MM.1S (cell line): ENCODE measurements at places on chromosomes 4 and X.

DNA sequence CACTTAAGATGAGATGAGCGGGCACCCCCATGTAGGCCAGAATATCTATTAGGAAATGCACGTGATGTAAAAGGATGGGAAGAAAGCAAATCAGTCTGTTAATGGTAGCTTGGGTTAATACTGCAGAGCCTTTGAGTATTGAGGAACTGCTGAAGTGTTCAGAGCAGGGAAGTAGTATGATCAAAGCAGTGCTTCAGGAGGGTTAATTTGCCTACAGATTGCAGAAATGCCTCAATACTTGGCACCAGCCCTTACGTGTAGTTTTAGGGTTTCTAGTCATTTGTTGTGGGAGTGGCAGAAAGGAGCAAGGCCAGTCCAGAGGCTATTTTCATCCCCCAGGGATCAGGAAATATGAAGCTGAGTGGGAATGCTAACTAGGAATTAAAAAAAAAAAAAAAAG, 19.7 kb downstream of the ZFX start:
- DNase-seq = no peak

- peak; percentile 87 for DNase-seq
Measured at GRCh38 chrX:131827935-131828334, 195.2 kb upstream of the STK26 start.

GRCh38 chrX:50565718-50566117, 95.1 kb upstream of the DGKK start:
- no peak for DNase-seq

- DNase-seq = no peak
Measured at GRCh38 chr4:44160776-44161367, 287.7 kb downstream of the KCTD8 start.

- DNase-seq = no peak
Measured at GRCh38 chr4:76703123-76703490, 194.8 kb downstream of the SOWAHB start.

GRCh38 chrX:9899640-9900111, 67.5 kb upstream of the CLDN34 start:
- DNase-seq = no peak

- no peak for DNase-seq
Measured at GRCh38 chr4:37243722-37244582, 591 bp upstream of the NWD2 start.

DNA sequence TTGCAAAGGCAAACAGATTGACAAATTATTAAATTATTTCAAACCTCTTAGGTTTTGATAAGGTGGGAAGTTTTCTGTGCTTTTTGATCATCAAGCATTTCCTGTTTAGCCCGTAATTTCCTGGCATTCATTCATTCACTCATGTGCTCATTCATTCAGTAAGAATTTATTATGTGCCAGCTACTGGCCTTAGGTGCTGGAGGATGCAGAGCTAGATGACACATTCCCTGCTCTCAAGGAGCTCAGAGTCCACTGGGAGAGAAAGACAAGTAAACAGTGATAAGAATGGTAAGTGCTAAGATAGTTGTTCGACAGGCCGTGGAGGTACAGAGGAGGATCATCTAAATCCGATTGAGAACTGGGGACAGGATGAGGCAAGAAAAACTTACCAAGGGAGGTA, 153.0 kb downstream of the DCTD start:
- DNase-seq = no peak

GRCh38 chrX:55867181-55867651, 149.7 kb downstream of the RRAGB start:
- DNase-seq = peak; percentile 94

- peak; percentile 66 for DNase-seq
Measured at GRCh38 chr4:139227729-139228404, 50.8 kb upstream of the ELF2 start.

DNA sequence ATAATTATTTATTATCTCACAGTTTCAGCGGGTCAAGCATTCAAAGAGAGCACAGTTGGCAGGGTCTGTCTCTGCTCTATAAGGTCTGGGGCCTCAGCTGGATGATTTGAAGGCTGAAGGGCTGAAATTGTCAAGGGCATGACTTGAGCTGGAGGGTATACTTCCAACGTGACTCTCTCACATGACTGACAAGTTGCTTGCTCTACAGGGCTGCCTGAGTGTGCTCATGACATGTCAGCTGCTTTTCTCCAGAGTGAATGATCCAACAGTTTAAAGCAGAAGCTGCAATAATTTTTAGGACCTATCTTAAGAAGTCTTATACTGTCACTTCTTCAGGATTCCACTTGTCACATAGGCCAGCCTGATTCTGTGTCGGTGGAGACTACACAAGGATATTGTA, 51.2 kb downstream of the TIGD2 start:
- DNase-seq = no peak

- DNase-seq = no peak
Measured at GRCh38 chr4:163256680-163257343, 75.6 kb downstream of the NPY1R start.

DNA sequence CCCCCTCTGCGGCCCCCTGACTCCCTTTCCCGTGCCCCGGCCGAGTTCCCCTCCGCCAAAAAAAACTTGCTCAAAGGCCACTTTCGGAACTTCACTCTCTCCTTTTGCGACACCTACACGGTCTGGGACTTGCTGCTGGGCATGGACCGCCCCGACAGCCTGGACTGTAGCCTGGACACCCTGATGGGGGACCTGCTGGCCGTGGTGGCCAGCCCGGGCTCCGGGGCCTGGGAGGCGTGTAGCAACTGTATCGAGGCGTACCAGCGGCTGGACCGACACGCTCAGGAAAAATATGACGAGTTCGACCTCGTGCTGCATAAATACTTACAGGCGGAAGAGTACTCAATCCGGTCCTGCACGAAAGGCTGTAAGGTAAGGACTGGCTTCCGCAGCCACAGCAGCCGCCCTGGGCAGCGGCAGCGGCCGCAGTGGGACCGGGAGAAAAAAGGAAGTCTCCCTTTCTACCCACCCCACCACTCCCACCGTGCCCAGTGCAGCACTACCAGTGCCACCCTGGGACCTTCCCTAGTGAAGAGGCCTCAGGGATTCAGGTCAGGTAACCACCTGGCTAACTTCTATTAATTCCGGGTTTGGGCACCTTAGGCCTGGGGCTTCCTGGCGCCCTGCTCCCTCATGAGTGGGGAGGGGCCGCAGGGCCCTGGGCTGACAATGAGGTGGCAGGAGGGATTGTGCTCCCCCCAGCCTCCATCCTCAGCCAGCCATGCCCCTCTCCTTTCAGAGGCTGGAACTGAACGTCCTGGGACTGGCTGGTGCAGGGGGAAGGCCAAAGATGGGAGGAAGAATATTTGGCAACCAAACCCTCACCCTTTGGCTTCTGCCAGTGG, 1.9 kb downstream of the NALF2 start:
- no peak for DNase-seq

DNA sequence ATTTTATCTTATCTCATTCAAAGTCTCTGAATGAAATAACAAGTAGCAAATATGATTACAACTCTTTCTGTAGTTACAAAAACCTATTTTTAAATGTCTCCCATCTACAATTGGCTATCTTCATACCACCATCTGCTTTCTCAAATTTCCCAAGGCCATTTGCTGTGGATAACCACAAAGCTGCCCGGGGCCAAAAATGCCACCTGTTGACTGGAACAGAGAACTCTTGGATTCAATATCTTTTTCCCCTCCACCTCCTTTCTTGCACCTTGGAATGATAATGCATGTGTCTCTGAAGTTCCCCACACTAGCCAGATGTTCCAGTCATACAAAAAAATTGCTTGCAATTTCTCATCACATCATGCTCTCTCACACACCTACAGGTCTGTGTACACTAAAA, 93.3 kb upstream of the SCML1 start:
- DNase-seq = no peak

- no peak for DNase-seq
Measured at GRCh38 chr4:94924566-94924965, 166.8 kb downstream of the BMPR1B start.

DNA sequence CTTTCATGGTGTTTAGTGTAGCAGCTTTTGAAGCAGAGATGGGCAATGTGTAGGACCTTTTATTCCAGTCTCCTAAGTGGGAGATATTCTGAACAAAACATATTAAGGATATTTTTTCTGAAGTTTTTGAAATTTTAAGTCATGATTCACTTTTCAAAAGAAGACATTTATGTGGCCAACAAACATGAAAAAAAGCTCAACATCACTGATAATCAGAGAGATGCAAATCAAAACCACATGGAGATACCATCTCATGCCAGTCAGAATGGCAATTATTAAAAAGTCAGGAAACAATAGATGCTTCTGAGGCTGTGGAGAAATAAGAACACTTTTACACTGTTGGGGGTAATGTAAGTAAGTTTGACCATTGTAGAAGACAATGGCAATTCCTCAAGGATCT, 76.0 kb downstream of the FAT4 start:
- DNase-seq = no peak

DNA sequence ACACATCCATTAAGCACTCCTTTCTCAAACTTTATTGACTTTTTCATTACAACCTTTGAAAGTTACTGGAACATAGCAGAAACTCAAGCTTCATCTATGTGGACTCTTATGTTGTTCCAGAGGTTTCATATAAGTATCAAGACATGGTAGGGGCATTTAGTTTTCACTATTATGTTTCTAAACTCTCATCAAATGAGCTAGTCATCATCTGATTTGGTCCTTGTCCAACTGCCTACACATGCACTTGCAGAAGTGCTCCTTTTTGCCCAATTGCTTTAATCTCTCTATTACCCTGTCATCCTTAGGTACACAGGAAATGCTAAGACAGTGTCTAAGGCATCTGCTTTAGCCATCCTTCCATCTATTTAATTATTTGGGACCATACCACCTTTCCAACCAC, 42.2 kb upstream of the EPGN start:
- no peak for DNase-seq

- no peak for DNase-seq
Measured at GRCh38 chr4:117596917-117597480, 437.3 kb upstream of the NDST3 start.

GRCh38 chr4:182504463-182504862, 261.3 kb downstream of the TENM3 start:
- no peak for DNase-seq

GRCh38 chrX:13101441-13102139, 57.2 kb upstream of the FAM9C start:
- DNase-seq = no peak

- peak; percentile 19 for DNase-seq
Measured at GRCh38 chrX:136143711-136144110, 3.6 kb upstream of the FHL1 start.

DNA sequence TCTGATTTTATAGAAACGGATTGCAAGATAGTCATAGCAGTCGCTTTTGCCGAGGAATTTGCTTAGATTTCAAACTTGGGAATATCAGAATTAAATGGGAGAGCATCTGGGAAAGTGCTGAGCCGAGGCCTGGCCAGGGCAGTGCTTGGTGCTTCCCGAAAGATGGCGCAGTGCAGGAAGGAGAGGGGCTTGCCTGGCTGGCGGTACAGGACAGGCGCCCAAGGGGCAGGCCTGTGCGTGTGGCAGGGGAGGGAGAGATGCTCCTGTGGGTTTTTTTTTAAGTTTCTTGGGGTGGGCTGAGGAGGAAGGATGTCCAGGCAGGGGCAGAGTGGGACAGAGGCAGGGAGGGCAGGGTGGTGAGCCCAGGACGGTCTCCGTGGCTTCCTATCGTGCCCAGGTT, 241.1 kb downstream of the AFAP1 start:
- DNase-seq = no peak

- DNase-seq = no peak
Measured at GRCh38 chrX:53421772-53422085, 725 bp downstream of the SMC1A start.

DNA sequence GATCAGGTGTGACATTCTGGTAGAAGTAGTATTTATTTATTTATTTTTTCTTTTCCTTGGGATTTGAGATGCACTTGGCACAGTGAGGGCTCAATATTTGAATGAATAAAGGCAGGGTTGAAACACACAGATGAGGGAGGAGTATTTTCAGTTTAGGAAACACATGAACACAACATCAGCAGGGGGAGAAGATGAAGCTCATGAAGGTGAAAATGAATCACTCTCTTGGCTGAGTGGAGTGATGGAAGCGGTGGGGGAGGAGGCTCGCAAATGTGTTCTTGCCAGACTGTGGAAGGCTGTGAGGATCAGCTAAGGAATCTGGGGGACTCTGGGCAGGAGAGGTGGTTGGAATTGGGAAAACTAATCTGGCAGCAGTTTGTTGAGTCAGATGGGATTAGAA, 55.3 kb downstream of the ARHGAP10 start:
- no peak for DNase-seq

GRCh38 chr4:15144249-15144966, 142.1 kb downstream of the CPEB2 start:
- no peak for DNase-seq

DNA sequence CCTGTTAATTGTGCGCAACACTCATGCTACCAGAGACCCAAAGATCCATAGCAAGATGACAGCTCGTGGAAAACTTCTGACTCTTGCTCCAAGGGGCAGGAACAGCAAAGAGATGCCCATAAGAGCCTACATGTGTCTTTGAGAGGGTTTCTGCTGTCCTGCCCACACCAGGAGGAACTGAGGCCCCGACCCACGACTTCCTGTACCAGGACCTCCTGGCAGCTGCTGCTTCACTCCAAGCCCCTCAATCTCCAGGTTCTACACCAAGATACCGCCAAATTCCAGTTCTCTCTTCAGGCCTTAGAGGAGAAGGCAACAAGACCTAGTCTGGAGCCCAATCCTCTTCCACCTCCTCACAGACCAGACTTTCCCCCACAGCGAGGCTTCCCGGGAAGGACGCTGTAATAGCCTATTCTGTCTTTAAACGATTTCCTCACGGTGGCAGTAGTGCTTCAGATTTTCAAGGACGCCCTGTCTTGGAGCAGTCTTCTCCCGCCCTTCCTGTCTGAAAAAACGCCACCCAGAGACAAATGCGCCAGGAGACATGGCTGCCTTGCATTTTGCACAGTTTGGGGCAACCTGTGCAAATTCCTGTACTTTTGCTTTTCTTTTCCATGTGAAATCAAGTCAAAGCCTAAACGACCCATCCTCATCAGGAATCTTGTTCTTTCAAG, 230.2 kb upstream of the STK26 start:
- DNase-seq = peak; percentile 89

DNA sequence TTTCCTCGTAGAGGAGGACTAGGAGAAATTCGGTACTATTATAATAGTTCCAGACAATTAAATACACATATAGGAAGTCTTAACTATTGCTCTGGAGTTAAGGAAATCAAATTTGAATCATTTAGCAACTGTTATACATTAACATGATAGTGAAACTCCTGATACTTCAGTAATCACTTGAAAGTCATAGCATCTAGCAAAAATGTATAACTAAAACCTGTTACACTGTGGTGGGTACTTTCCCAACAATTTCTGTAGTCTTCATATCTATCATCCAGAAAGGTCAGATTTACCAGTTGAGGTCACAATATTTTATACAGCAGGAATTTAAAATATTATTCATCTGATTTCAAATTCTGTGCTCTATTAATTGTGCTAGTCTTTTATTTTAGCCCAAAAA, 669.6 kb upstream of the PCDH10 start:
- no peak for DNase-seq

DNA sequence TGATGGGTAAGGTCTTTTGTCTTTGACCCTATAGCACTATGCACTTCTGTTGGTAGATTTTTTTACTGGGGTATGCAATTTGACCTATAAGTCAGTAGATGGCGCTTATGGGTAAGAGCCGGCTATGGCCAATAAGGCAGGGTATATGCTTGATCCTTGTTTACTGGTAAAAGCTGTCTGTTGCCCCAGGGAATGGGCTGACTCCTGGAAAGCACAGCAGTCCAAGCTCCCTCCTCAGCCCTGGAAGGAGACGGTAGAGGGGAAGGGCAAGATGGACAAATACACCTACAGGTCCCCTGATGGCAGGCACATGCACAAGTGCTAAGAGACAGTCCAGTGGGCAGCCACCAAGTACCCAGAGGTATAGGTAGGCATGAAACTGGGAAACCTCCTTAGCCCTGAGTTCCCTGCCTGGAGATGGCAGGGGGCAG, 63.7 kb downstream of the ADAMTS3 start:
- peak; percentile 46 for DNase-seq

GRCh38 chr4:122733787-122734120, 1.2 kb downstream of the BBS12 start:
- no peak for DNase-seq
